HepG2 (cell line): ENCODE measurements at places on chromosomes 16 and 17.

- DNase-seq = peak; percentile 80
Measured at GRCh38 chr16:30984669-30985400, at the start of gene HSD3B7. HSD3B7 (plus strand) TSS chr16:30985207; CDS start chr16:30985659, 452 bp downstream.

GRCh38 chr16:88917146-88917914 lies 50.9 kb upstream of the PABPN1L start:
- DNase-seq = no peak

DNA sequence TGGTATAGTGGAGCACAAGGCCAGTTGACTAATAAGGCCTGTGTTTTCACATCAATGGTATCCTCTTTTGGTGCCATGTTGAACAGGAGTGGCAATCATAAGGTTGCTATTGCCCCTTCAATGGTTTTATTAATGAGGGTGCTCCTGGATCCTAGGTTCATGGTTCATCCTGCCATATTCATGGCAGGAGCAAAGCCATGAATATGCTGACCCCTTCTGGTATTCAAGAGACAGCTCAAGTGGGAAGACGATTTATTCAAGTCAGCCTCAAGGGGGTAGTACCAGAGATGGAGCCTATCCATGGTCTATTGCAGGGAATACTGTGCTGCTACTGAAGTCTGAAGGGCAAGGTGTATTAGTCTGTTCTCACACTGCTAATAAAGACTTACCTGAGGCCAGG lies 2.6 kb downstream of the ABCA9 start:
- peak; percentile 41 for DNase-seq

- peak; percentile 99 for DNase-seq
Measured at GRCh38 chr16:74666425-74667254, at the start of gene RFWD3. RFWD3 (minus strand) TSS chr16:74666877; CDS start chr16:74661449, 5,428 bp downstream.

- peak; percentile 79 for DNase-seq
Measured at GRCh38 chr17:76132574-76133338, 8.3 kb downstream of the FOXJ1 start.

DNA sequence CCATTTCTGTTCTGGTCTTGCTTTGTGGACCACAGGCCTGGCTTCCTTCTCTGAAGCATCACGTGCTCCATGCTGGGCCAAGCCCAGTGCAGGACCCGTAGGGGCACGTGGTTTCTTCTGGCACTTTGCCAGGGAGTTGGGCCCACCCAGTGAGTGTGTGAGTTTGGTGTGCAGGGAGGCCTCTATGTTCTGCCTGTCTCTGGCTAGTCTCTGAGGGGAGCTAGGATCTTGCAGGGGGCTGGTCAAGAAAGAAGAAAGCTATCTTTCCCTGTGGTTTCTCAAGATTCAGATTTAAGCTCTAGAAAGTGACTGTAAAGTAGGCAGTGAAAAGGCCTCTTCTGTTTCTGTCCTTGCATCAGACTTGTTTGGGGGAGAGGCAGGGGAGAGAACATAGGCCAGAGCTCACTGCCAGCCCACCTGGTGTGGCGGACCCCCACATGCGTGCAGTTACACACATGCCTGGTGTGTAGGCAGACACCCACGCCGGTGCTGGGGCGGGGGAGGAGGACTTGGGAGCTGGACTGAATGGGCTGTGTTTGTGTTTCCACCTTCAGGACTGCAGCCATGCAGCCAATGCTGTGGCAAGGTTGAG lies 11.8 kb downstream of the LASP1 start:
- no peak for DNase-seq

DNA sequence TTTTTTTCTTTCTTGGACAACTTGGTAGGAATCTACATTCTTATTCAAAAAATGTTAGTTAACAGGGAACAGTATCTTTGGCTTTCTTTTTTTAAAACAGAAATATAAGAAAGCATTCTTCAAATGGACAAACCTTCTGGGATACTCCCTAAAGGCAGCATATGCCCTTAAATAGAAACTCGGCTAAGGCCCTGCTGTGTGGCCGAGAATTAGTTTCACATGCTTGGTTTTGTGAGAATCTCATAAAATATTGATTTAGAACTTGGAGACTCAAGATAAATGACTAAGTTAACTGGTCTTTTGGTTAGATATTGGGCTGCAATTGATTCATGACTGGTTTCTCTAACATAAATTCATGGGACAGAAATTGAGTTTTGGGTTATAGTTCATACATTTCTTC lies 359.9 kb upstream of the XYLT1 start:
- no peak for DNase-seq

DNA sequence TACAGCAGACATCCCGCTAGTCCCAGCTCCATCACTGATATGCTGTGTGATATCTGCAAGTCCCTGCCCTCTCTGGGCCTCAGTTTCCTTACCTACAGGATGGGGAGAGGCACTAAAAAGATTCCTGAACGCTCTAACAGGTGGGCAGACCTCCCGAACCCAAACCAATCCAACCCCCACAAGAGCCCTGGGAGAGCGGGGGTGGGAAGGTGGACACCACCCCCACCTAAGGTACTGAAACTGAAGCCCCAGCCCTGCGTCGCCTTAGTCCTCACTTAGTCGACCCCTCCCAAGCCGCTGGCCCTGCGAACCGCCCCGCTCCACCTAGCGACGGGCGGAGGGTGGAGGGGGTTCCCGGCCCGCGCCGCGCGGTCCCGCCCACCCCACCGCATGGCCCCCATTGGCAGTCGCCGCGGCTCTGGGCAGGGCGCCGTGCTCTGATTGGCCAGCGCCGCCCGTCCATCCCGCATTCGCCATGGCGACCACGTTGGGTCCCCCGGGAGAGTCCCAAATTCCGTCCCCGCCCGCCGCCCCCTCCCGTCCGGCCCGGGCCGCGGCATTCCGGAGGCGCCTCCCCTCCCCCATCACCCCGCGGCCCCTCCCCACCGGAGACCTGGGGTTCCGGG lies 578 bp downstream of the CCDC102A start:
- DNase-seq = peak; percentile 77

DNA sequence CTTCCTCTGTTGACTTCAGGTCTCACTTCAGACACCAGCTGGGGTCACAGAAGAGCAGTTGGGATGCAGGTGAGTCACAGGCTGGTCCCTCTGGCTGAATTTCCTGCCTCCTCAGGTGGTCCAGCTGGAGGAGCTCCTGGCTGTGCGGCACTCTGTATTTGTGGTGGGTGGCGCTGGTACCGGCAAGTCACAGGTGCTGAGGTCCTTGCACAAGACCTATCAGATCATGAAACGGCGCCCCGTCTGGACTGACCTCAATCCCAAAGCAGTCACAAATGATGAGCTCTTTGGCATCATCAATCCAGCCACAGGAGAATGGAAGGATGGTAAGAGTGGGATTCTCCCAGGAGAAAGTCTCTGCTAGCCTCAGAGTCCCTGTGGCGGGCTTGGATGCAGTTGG lies 149.2 kb downstream of the DNAH9 start:
- no peak for DNase-seq

DNA sequence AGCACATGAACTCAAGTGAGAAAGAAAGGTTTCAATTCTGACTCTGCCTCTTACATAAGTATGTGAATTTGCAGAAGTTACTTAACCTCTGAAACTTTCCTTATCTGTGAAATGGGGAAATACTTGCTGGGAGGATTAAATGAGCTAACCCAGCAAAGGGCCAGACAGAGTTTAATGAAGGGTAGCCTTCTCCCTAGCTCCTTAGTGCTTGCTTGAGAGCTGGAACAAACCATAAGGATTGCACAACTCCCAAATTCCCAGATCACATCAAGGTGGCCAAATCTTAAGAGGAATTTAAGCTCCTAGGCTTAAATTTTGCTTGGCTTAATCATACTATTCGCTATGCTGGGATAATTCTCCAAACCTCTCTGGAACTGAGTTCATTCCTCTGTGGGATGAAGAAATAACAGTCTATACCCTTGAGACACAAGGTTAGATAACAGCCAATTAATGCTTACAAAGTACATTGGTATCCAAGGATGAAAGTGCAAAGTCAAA lies 11.8 kb upstream of the WSB1 start:
- no peak for DNase-seq

GRCh38 chr16:3454093-3454492 lies 10.6 kb downstream of the NAA60 start:
- peak; percentile 45 for DNase-seq

DNA sequence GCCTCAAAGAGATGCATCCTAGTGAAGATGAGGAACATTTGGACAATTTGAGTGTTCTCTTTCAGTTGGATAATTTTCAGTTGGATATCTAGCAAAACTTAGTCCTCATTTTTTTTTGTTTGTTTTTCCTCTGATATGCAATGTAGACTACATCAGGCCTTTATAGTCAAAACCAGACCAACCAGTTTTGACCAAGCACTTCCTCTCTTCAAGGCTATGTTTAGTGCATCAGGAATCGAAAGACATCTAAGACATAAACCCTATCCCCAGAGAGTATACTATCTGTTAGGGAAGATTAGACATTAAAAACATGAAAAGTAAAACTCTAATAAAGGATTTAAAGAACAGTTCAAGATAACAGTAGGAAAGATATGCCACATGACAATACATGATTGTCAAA lies 256.1 kb downstream of the IRX3 start:
- no peak for DNase-seq

- DNase-seq = no peak
Measured at GRCh38 chr16:27943766-27944165, 119.7 kb downstream of the GSG1L start.

GRCh38 chr16:68362947-68363657 lies 52.3 kb downstream of the PRMT7 start:
- DNase-seq = no peak

GRCh38 chr16:75861311-75862097 lies 135.2 kb upstream of the CPHXL start:
- no peak for DNase-seq

GRCh38 chr16:2086106-2086742 lies 38.4 kb downstream of the TSC2 start:
- DNase-seq = no peak

- DNase-seq = no peak
Measured at GRCh38 chr16:30186444-30186781, 3.0 kb downstream of the CORO1A start.

DNA sequence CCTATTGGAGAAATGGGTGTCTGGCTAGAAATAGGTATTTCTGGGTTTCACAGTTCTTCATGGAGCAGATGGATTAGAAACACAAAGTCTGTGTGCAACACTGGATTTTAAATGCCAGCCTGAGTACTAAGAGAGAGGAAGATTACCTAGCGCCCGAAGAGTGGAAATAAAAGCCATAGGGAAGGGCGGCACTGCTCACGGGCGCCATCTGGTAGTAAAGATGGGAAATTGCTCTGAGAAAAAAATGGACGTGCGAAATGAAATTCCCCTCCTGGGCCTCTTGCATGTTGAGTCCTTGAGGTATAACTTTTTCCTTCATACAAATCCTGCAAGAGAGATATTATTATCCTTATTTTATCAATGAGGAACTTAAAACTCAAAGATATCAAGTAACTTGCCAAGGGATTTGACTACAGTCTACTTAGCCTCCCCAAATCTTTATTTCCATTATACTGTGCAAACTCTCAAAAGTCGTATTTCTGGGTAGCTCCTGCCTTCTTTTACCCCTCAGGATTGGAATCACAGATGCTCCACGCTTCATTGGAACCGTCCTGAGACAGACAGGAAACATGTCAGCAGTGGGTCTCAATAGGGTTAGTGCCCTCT lies 72.8 kb downstream of the MMD start:
- DNase-seq = peak; percentile 69

DNA sequence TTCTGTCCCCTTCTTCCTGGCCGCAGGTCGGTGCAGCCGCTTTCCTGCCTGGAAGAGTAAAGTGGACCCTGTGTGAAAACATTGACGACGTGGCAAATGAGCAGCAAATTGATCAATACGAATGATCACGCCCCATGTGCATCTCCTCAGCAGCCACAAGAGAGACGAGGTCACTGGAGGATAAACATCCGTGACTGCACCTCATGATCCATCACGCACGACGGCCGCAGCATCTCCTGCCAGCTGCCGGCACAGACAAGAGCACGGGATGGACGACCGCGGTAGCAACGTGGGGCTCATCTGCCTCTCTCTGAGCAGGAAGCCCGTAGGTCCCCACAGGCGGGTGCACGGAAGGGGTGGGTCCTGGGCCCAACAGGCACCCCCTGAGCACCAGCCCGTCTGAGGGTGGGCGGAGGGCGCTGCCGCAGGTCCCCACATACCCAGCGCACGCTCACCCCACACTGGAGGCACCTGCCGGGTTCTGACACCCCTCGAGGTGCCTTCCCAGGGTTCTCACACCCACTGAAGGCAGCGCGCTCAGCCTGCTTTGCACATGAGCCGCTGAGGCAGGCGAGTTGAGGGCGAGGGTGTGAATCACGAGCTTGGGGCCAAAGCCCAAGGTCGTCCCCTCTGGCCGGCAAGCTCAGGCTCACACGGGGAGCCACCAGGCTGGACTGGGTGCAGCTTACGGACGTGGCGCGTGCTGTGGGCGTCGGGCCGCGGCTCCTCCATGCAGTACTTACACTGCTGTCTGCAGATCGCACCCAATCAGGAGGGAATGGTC lies 12.3 kb upstream of the CDH15 start:
- DNase-seq = peak; percentile 57

GRCh38 chr17:17256316-17256715 lies 19.3 kb upstream of the FLCN start:
- no peak for DNase-seq

- no peak for DNase-seq
Measured at GRCh38 chr17:8046306-8046928, 7.6 kb downstream of the ALOX15B start.

- no peak for DNase-seq
Measured at GRCh38 chr17:63278728-63279442, 167.2 kb downstream of the CYB561 start.

DNA sequence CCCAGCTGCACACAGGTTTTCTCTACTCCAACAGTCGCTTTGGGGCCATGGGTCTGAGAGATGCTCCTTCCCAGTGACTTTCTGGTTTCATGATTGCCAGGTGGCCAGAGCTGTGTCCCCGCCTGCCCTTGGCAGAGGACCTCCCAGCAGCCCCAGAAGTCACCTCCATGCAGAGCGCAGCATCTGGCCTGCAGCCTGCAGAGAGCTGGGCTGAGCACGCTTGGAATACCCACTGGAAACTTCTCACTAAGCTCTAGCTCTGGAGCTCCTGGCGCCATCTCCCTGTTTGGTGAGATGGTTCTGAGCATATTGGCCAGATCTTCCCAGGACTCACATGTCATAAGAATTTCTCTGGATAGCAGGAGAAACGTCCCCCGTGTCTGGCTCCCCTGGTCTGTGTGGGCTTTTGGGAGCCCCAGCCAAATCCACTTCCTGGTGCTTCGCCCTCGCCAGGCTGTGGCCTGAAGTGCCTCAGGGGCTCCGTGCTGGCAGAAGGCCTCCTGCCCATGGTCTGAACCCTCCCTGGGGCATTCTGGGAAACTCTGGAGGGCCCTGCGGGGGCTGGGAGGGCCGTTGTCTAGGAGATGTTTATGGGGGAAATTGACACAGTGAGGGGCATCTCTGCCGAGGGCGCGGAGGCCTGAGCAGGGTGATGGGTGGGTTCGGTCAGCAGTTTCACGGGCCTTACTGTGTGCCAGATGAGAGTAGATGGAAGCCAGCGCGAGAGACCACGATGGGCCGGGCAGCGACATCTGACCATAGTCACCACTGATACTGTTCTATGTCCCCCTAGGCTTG lies 73.2 kb upstream of the CIBAR2 start:
- DNase-seq = no peak

GRCh38 chr17:81040791-81041337 lies 5.9 kb downstream of the BAIAP2 start:
- peak; percentile 37 for DNase-seq

GRCh38 chr16:81765111-81765919 lies 13.8 kb upstream of the PLCG2 start:
- DNase-seq = no peak
